ENCODE measurements at places on chromosomes 2 and 18.

GRCh38 chr18:78610179-78610578, 369.4 kb upstream of the SALL3 start:
- no peak for DNase-seq

DNA sequence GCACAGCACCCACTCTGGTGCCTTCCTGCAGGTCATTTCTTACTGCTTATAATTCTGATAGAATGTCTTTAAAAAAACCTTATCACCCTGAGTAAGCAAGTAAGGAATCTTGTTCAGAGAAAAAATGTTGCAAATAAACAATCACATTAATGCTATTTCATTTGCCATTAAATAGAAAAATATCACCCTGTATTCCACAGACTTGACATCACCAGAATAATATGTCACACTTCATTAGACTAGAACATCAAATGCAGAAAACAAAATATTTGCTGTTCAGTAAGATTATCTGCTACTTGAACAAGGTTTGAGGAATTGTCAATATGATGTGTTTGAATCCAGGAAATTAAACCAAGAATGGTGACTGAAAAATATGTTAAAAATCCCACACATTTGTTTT, 236.6 kb upstream of the MMADHC start:
- DNase-seq, result no peak

DNA sequence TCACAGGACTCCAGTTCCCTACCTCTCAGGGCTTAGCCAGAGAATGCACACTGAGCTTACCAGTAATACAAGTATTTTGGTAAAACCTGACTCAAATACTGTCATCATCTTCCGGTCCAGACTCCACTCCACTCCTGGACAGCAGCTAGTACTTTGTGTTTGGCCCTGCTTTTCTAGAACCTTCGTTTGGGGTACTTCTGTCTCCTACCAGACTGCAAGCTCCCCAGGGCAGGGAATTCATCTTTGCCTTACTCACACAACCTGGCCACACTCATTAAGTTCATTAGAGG, 108.9 kb upstream of the CDC42EP3 start:
- no peak for DNase-seq

GRCh38 chr2:196176142-196176738, 4.9 kb upstream of the STK17B start:
- DNase-seq, result peak; percentile 91

DNA sequence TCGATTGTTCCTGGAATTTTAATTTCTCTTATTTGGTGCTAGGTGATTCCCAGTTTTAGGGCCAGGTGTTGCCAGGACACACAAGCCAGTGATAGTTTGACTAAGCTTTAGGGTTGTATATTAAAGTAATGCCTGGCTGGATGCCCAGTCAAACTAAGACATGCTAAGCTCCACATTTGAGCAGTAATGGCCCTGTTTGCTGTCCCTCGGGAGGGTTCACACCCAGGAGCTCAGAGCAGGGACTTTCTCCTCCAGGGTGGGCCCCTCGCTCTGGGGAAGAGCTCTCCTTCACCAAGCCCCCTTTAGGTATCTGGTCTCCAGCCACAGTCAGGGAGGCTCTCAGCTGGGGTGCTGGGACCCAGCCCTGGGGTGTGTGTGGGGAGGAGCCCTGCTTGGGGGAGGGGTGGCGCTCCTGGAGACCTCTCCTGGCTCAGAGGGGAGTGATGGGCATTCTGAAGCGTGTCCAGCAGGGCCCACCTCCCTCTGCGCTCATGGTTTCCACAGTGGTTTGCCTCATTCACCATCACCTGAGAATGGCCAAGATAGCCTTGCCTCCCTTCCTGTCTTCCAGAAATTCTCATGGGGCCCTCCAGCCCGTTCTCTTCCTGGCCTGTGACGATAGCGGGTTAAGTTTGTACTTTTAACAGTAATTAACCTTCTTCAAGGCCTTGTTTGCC, 31.7 kb downstream of the INPP4A start:
- no peak for DNase-seq

Data from activated CD4-positive, alpha-beta T cell treated with anti-CD3 and anti-CD28 coated beads, Interleukin-10, Interleukin-2, amounts not matched to agents 100 ng/mL and 50 ng/mL, durations not matched to agents 16 hours and 8 hours (primary cell).